ENCODE measurements at places on chromosomes 5 and 9.

- DNase-seq, result no peak
Measured at GRCh38 chr5:176608937-176609723, 826 bp downstream of the GPRIN1 start.

- no peak for DNase-seq
Measured at GRCh38 chr5:56981548-56982315, 29.8 kb upstream of the MIER3 start.

DNA sequence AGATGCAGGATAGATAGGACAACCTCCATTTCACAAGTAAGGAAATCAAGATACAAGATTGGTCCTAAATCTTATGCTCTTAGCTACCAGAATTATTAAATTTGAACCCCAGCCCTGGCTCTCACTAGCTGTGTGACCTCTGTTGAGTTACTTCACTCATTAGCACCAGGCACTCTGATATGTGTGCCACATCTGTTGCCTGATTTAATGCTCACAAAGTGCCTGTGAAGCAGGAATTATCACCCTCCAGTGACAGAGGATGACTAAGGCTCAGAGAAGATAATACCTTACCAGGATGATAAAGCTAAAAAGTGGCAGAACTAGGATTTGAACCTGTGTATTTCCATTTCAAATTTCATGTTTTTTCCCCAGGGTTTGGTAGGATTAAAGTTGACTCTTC lies 110.0 kb downstream of the PLPPR1 start:
- no peak for DNase-seq

GRCh38 chr9:122040561-122041242 lies 52.4 kb downstream of the TTLL11 start:
- DNase-seq, result no peak
